ENCODE measurements at places on chromosomes 2 and 18. TPM values are rescaled to one million over a fixed set of nuclear protein-coding genes. Genes with fewer than 3 reads are reported as not detected.

Gene CNNM3
- 6.4 TPM for total RNA-seq

Gene STEAP3
- 7.7 TPM for total RNA-seq

Gene CRYBA2
- total RNA-seq, result not detected

Gene DNPEP
- total RNA-seq, result 69.5 TPM

Gene KRTCAP3
- total RNA-seq, result 0.38 TPM

Gene SRD5A2
- total RNA-seq, result not detected

Gene GKN1
- total RNA-seq, result not detected

Gene DUSP19
- total RNA-seq, result 2.1 TPM

Gene RTP5
- total RNA-seq, result not detected

Gene CDH20
- not detected for total RNA-seq

Gene CENPO
- total RNA-seq, result 9.2 TPM

Gene TACR1
- not detected for total RNA-seq

Gene DHRS9
- not detected for total RNA-seq

Gene COLEC11
- total RNA-seq, result 0.13 TPM

Gene DSG1
- not detected for total RNA-seq

Gene TCF7L1
- 6.2 TPM for total RNA-seq

Gene KLHL41
- total RNA-seq, result 0.13 TPM

Gene MCM6
- 17.4 TPM for total RNA-seq

Gene LYG2
- not detected for total RNA-seq

Gene INPP5D
- 29.4 TPM for total RNA-seq

Gene LCT
- total RNA-seq, result not detected

Gene POTEI
- total RNA-seq, result 0.26 TPM

Gene NR4A2
- total RNA-seq, result 0.25 TPM

Gene XDH
- not detected for total RNA-seq

Gene IGFBP2
- total RNA-seq, result 54.5 TPM

Gene ARHGAP25
- 11.9 TPM for total RNA-seq

Gene SMAD7
- 4.9 TPM for total RNA-seq

Gene SERPINB13
- not detected for total RNA-seq

Gene ACVR1
- 9.9 TPM for total RNA-seq

Gene CDCA7
- total RNA-seq, result 4.0 TPM

Gene RGPD4
- total RNA-seq, result not detected

Gene STPG4
- under 0.01 TPM for total RNA-seq

Gene C1QL2
- not detected for total RNA-seq

Gene ABHD1
- not detected for total RNA-seq

Gene SLC5A7
- total RNA-seq, result not detected

Gene SERPINB4
- total RNA-seq, result 0.13 TPM

Gene FAM161A
- total RNA-seq, result 0.76 TPM

Gene KLHL14
- 0.39 TPM for total RNA-seq

Gene LOXHD1
- total RNA-seq, result under 0.01 TPM

Gene CFC1
- total RNA-seq, result not detected

Gene GPR35
- 0.13 TPM for total RNA-seq

Gene SIX2
- not detected for total RNA-seq

Gene VWC2L
- not detected for total RNA-seq

Gene METTL4
- 8.3 TPM for total RNA-seq
